ENCODE measurements at places on chromosomes 7 and 10.

DNA sequence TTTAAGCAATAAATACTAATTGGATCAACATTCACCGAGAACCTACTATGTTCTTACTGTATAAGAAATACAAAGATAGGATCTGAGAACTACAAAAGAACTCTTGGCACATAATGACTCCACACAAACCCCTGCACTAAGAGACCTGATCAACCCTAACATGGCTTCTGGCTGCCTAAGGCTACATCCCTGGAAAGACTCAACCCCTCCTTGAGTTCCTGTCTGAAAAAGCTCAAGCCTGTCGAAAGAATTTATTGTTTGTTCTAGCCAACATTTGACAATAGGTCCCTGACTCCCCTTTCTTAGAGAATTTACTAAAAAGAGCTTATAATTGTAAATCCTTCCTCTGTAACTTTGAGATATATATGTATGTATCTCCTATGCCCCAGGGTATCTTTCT lies 125.3 kb upstream of the SGCE start:
- DNase-seq: no peak

GRCh38 chr7:121872831-121873288 lies at the start of gene PTPRZ1:
Gene PTPRZ1 (plus strand): TSS chr7:121873161. CDS start chr7:121873500, 339 bp downstream.
- DNase-seq: no peak

GRCh38 chr10:73506491-73506890 lies 10.7 kb upstream of the PPP3CB start:
- no peak for DNase-seq

DNA sequence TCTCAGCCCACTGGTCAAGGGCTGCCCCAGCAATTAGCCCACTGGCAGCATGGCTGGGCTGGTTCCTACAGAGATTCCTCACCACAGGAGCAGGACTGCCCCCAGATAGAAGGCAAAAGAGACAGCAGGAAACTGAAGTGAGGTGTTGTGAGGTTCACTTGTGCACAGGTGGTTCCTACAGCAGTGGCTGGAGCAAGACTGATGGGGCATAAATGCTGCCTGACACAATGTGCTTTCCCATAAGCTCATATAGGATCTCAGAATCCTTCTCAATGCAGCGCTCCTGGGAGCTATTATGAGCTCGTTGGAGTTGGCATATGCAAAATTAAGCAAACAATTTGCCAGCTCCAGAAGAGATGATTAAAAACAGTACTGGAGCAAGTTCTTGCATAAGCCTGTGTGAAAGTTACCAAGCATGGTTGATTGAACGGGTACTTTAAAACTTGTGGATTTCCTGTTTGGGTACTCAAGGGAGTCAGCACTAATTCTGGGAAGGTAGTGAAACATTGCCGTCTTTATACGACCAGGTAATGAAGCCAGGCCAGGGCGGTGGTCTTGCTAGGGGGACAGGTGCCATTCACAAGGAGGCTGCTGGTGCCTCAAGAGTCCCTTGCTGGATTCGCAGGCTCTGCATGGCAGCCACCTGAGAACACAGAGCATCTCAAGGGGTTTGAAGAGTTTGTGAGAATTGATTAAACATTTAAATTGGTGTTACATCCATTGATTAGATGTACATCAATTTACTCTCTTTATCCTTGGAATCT lies 20.3 kb upstream of the PRKCQ start:
- no peak for DNase-seq

DNA sequence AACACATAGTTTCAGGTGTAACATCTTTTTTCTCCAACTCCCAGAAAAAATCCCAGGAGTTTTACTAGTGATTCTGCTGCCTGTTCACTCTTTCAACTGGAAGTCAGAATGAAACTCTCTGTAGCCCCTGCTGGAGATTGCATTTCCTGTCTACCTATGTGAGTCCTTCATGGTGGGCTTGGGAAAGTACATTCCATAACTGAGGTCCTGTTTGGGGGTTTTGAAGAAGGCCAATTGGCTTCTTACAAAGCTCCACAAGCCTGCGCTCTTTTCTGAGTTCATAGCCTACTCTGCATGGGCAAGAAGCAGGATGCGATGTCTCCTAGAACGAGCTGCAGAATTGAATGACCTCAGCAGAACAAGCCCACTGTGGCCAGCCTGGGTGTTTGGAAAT lies 86.7 kb downstream of the LYZL2 start:
- DNase-seq: no peak

DNA sequence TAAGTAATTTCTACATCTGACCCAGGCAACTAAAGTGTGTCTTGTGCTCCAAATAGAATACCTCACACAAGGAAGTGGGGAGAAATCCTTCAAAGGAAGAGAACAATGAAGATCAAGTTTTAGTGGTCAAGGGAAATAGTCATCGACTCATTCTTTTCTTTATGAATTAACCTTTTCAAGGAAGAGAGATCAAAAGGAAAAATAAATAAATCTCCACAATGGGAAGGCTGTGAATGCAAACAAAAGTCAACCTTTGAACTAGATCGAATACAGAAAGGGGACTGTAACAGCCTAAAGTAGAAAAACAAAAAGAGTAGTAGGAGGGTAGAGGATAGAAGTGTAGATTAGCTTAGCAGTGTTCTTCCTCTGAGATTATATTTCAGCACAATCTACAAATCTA lies 274.6 kb upstream of the COBL start:
- DNase-seq: no peak

Data from Caki2 (cell line).